ENCODE measurements at places on chromosomes 6 and 20. TPM values are rescaled to one million over a fixed set of nuclear protein-coding genes. Genes with fewer than 3 reads are reported as not detected.

DNA sequence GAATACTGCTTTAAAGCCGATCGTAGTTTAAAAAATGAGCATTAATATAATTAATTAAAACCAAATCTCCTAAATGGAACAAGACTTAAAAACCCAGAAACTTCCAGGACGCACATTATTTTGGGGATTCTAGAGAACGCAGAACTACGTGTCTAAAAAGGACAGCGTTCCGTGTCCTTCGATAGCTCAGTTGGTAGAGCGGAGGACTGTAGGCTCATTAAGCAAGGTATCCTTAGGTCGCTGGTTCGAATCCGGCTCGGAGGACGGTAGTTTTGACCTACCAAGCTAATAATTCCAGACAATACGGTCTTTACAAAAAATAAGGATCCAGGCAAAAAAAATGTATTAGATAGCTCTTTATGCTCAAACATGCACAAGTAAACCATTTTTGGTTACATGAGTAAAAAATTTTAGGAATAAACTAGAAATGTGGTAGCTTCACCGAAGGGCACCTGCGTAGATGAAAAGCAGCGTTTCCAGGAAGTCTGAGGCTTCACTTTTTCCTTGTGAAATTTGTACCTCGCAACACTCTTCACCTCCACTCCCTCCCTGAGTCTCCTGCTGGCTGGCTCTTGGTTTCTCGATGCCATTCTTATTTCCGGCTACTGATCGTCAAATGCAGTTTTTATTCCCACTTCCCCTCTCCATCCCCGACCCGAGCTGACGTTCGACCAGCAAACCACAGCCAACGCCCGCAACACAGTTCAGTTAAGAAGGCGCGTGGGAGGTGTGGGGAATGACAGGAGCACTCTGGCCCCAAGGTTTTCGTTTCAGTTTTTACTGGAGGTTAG is 19.6 kb upstream of the ABT1 start:
- peak; percentile 88 for DNase-seq

GRCh38 chr6:22106451-22106850 is 190.4 kb downstream of the PRL start:
- DNase-seq, result no peak

- no peak for DNase-seq
Observed at GRCh38 chr6:17448165-17448564, 54.8 kb downstream of the CAP2 start.

DNA sequence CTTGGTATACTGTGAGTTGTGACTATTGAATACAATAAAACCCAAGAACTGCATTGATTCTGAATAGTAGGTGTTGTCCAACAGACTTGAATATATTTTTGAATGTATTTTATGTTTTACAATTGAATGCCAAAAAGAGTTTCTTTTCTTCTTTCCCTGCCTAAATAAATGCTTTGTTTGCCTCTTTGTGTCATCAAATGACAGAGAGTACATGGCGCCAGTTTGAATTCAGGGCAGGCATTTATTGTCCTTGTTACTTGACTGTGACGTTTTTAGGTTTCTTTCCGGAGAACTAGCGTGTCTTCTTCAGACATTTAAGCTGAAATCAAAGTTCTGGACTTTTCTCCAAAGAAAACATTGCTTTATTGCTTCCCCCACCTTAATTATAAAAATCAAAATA is 16.6 kb downstream of the KIF3B start:
- no peak for DNase-seq

GRCh38 chr20:22062874-22063273 is 357.4 kb downstream of the PAX1 start:
- no peak for DNase-seq

GRCh38 chr6:12535586-12536314 is 180.8 kb upstream of the PHACTR1 start:
- no peak for DNase-seq

DNA sequence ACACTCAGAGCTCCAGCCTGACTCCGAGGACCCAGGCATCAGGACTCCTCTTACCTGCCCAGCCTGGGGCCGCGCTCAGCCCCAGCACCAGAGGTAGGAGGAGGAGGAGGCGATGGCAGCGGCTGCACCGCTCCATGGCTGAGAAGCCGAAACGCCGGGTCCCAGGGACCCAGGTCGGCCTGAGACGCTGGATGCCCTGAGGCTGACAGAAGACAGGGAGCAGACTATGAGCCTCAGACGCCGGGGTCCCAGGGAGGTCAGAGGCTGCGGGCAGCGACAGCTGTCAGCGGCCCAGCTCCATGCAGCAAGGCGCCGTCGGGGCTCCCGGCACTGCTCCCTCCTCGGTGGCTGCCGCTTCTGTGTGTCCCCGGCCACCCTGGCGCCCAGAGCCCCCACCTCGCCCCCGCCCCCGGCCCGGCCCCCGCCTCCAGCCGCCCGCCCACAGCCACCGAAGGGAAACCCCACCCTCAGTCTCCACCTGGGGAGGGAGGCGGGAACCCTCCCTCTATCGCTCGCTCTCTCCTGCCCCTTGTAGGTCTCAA is at the start of gene COL11A2:
COL11A2 (minus strand) TSS at position 363 of the 542 bp plus-strand sequence; CDS start at position 136, 227 bp downstream.
- DNase-seq, result peak; percentile 60

- peak; percentile 75 for DNase-seq
Observed at GRCh38 chr20:35146299-35146919, 727 bp downstream of the EDEM2 start.

GRCh38 chr6:73418081-73418741 is 23.6 kb downstream of the DDX43 start:
- DNase-seq, result no peak

- DNase-seq, result no peak
Observed at GRCh38 chr20:36145877-36146707, 8.4 kb upstream of the EPB41L1 start.

DNA sequence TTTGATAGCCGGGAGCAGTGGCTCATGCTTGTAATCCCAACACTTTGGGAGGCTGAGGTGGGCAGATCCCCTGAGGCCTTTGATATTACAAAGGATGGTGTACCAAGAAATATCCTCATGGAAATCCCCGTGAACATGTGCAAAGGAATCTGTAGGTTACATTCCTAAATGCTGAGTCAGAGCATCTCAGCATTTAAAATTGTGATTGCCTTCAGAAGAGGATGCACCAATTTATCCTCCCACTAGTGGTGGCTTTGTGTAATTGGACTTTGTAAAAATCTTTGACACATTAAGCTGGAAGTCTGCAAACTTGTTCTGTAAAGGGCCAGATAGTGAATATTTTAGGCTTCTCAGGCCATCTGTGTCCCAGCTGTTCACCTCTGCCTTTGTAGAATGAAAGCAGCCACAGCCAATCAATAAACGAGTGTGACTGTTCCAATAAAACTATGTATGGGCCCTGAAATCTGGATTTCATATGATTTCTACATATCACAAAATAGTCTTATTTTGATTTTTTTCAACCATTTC is 11.8 kb downstream of the TMEM14B start:
- peak; percentile 84 for DNase-seq

DNA sequence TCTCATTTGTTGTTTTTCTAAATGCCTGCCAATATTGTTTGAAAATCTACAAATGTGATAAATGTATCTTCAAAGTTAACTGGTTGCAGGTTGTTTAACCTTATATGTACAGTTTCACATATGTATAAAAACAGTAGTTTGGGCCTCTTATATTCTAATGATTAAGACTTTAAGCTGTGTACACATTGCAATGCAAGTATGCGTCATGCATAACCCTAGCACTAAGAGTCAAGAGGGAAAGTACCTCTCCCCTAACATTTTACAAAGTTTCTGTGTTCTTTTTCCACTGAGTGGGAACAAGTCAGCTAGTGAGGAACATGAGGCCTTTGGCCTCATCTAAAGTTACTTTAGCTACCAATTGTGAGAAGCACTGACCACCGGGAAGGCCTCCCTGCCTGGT is 25.7 kb upstream of the MICB start:
- no peak for DNase-seq

GRCh38 chr6:150720774-150721233 is 121.1 kb downstream of the PLEKHG1 start:
- DNase-seq, result peak; percentile 43

GRCh38 chr6:9025796-9026394 is 590.5 kb upstream of the SLC35B3 start:
- DNase-seq, result no peak

- DNase-seq, result no peak
Observed at GRCh38 chr20:54172532-54172855, 1.3 kb downstream of the CYP24A1 start.

GRCh38 chr20:60214901-60215815 is 256.9 kb downstream of the CDH26 start:
- DNase-seq, result no peak

GRCh38 chr6:116828983-116829382 is at the start of gene GPRC6A:
TSS of gene GPRC6A (minus strand) at chr6:116829083. CDS start at chr6:116829013, 70 bp downstream.
- peak; percentile 5 for DNase-seq

DNA sequence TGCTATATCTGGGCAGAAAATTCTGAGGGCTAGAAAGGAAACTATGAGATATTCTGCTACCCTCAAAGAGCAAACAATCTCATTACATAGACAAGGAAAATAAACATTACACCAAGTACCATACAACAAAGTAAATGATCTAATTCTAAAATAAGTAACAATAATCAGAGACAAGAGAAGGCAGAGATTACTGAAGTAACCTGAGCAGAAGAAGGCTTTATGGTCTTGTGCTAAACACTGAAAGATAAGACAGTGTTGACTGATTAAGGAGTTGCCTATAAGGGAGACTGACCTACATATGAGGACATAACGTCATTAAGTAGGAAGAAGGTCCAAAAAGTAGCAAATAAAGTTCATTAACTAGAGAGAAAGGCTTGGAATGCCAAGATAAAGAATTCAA is 134.2 kb downstream of the MTFR2 start:
- no peak for DNase-seq

GRCh38 chr6:122997541-122998150 is 1.6 kb downstream of the CLVS2 start:
- DNase-seq, result no peak

DNA sequence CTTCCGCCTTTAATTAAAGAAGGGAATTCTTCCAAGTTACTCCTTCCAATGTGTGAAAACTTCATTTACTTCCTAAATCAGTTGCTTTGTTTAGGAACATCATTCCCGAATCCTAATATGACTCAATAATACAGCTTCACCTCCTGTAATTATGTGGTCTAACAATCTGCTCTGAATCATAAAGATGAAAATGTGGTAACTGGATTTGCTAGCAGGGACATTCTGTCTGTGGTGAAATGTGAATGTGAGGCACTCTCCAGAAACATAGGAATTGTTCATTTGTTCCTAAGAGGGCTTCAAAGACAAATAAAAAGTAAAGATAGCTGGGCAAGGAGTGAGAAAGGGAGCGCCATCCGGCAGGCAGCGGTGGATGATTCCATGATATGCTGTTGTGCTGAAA is 678.1 kb downstream of the KIF16B start:
- DNase-seq, result no peak

DNA sequence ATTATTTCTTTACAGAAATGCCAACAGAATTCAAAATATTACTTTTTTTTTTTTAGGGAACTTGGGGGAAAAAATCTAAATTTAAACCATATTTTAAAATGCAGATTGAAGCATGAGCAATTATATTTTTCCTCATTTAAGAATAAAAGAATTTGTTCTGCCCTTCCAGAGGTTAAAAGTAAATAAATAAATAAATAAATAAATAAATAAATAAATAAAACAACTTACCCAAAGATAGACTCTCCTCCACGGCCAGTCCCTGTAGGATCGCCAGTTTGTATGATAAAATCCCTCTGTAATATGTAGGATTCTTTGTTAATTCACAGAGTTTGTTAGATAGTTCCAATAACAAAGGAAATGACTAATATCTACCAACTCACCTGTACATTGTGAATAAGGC is 4.7 kb downstream of the PPIL4 start:
- no peak for DNase-seq

DNA sequence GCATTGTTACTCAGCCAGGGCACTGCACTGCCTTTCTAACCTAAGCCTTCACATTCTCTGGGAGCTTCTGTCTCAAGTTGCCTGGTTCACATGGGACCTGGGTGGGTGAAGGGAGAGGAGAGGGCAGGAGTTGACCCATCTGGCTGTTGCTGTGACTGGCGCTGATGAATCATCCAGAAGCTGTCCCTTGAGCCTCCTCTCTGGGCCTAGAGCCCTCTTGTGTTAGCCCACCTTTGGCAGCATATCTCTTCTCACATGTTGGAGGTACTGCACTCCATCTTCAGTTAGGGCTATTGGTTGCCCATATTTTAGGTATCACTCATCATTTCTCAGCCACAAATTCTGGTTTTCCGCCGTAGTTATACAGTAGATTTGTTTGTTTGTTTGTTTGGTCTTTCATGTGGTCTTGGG is 19.8 kb downstream of the XRN2 start:
- no peak for DNase-seq

DNA sequence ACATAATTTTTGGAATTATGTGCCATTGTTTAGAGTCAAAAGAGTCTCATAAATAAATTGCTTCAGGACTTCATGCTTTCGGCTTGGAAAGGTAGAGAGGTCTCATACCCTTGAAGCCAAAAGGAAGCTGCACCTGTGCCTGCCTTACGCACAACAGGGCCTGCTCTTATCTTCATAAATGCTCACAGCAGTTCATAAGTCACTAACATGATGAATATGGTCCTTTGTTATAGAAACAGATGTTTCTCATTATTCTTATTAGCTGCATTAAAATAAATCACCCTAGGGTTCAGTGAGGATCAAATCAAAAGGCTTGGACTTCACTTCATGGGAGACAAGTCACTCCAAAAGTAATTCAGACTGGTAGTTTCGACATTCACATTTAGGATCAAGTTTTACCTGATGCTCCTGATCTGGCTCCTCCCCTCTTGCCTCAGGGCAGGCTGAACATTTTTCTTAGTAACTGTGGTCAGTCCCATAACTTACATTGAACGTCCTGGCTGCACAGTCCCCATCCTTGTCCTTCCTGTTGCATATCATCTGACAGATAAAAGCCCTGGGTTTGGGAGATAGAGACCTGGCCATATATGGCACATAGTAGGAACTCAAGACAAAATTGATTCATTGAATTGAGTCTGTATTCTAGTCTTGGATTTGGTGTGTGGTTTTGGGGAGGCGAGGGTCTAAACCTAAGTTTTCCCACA is 20.7 kb upstream of the SH3BGRL2 start:
- DNase-seq, result no peak

DNA sequence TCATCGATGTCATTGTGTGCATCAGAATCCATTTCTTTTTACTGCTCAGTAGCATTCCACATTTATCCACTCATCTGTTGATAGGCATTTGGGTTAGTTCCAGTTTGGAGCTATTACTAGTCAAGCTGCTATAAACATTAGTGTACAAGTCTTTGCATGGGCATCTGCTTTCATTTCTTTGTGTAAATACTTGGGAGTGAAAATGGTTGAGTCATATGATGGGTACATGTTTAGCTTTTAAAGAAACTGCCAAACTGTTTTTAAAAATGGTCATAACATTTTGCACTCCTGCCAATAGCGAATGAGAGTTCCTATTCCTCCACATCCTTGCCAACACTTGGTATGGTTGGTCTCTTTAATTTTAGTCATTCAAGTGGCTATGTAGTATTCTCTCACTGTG is 21.2 kb upstream of the SLC22A2 start:
- no peak for DNase-seq

Gene ANKS1A
- 31.9 TPM for total RNA-seq

Gene ZNF76
- total RNA-seq, result 18.1 TPM

Gene HACE1
- 16.1 TPM for total RNA-seq

Gene HTR1B
- total RNA-seq, result 0.58 TPM

Gene NRSN2
- 19.8 TPM for total RNA-seq

Gene DLL1
- 4.6 TPM for total RNA-seq

Gene KIAA1755
- 0.12 TPM for total RNA-seq

All from GM23338 (cell line).